ENCODE measurements at places on chromosomes 3 and 15. TPM values are rescaled to one million over a fixed set of nuclear protein-coding genes. Genes with fewer than 3 reads are reported as not detected.

The LRTM1 gene
- not detected for total RNA-seq

The CHRNA5 gene
- total RNA-seq = 5.1 TPM

The MYZAP gene
- not detected for total RNA-seq

The GOLGA6L9 gene
- total RNA-seq = 0.67 TPM

The RIOX2 gene
- 61.4 TPM for total RNA-seq

The SPG11 gene
- total RNA-seq = 73.1 TPM

The CAV3 gene
- total RNA-seq = not detected

The DZIP1L gene
- total RNA-seq = 30.5 TPM

All from melanocyte of skin (primary cell).